IMR-90 (cell line): ENCODE measurements at places on chromosomes 2 and 18. TPM values are rescaled to one million over a fixed set of nuclear protein-coding genes. Genes with fewer than 3 reads are reported as not detected.

GRCh38 chr2:238106698-238107524 lies 6.8 kb downstream of the ESPNL start:
- no peak for DNase-seq

ZNF385B gene
- total RNA-seq, result under 0.01 TPM in 1 of 2 replicates, not detected in the other

- DNase-seq, result no peak
Observed at GRCh38 chr2:239971115-239971514, 54.0 kb downstream of the NDUFA10 start.

- no peak for DNase-seq
Observed at GRCh38 chr18:8741532-8741931, 36.2 kb downstream of the MTCL1 start.

GRCh38 chr18:8942021-8942908 lies 160.2 kb upstream of the NDUFV2 start:
- DNase-seq, result no peak
